Right ventricle myocardium superior (tissue), 1 donor: ENCODE measurements at places on chromosomes 3 and 15. TPM values are rescaled to one million over a fixed set of nuclear protein-coding genes. Genes with fewer than 3 reads are reported as not detected.

DNA sequence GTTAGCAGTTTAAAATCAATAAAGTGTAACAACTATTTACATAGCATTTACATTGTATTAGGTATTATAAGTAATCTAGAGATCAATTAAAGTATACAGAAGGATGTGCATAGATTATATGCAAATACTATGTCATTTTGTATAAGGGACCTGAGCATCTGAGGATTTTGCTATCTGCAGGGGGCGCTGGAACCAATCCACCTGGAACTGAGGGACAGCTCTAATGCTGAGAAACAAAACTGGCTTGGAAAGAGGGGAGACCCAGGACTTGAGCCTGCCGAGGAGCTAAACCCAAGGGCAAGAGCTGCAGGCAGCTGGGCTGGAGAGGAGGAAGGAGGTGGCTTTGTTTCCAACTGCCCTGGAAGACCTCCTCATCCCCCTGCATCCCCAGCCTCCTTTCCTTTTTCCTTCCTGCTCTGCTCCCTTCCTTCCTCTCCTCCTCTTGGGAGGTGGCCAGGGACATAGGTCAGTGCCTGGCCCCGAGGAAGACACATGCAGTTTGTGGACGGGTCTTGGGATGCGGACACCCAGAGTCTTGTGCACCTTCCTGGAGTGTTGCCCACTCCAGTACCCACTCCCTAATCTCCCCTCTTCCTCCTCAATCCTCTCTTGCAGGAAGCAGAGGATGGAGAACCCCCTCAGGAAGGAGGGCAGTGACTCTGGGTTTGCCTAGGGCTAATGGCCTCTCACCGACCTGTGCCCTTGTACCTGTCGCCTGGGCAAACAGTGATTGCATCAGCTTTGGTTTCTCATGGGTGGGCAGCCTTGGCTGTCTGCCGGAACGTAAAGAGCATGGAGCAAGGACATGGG, 825 bp upstream of the RTP3 start:
- no peak for DNase-seq

GOLGA6D gene
- total RNA-seq, result not detected

CFAP100 gene
- not detected for total RNA-seq

DNA sequence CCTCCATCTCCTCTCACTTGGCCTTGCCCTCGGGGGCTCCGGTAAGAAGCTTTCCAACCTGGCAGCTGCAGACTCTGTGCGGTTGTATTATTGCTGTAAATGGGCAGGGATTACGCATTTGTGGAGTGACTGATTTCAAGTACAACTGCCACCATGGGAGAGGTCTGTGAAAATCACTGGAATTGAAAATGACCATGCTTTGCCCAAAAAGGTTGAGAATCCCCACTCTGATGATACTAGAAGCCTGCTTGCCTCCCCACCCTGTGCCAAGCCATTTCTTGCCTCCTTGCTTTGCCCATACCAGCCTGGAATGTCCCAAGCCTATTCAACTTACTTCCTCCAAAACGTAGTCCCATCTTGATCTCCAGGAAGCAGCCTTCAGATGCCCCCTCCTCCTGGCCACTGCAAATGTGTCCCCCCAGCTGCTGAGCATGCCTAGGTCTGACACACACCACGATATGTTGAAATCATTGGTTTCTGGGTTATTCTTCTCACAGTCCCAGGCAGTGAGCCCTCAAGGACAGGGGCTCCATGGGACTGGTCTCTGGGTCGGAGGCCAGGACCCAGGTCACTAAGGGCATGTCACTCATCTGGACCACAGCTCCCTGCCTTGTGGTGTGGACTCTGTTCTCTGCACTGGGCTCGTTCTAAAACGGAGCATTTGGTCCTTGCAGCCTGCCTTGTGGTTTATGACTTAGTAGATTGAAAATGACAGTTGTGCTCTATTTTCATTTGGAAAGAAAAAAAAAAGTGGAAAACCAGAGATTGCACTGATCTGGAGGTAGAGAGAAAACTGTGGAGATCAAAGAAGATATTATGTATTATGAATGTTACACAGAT, 42.9 kb downstream of the SMAD3 start:
- DNase-seq, result no peak

FES gene
- 17.1 TPM for total RNA-seq

ATP13A5 gene
- total RNA-seq, result not detected

C3orf22 gene
- not detected for total RNA-seq

DNA sequence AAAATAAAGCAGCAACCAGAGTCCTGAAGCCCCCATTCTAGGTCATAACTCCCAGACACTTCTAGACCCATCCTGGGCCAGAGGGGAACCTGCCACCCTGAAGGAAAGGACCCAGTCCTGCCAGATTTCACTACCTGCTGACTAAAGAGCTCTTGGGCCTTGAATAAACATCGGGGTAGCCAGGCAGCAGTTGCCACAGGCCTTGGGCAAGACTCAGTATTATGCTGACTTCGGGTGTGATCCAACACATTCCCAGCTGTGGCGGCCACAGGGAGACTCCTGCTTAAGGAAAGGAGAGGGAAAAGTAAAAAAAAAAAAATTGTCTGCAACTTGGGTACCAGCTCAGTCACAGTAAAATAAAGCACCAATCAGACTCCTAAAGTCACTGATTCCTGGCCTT, 23.8 kb downstream of the NEDD4 start:
- DNase-seq, result no peak

GRCh38 chr3:12455740-12456139, 28.5 kb upstream of the TSEN2 start:
- no peak for DNase-seq

DNA sequence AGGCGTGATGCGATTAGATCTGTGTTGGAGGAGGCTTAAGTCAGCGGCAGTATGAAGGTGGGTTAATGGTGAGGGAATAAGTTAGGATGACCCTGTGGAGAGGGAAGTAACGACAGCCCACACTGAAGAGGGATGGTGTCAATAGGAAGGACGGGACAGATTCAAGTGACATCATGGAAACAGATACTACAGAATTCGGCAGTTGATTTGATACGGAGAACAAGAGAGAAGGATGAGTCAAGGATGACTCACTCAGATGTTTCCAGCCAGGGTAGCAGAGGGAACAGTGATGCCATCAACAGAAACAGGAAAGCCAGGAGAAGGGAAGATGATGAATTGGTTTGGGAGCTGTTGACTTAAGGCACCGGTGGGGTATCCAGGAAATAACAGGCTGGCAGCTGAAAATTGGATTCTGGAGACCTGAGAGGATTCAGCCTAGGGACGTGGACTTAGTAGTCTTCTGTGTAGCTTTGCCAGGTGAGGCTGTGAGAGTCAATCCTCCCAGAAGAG, 38.0 kb downstream of the SHC4 start:
- DNase-seq, result no peak

GRCh38 chr3:117624424-117624823, 914.8 kb downstream of the TUSC7 start:
- DNase-seq, result no peak

DNA sequence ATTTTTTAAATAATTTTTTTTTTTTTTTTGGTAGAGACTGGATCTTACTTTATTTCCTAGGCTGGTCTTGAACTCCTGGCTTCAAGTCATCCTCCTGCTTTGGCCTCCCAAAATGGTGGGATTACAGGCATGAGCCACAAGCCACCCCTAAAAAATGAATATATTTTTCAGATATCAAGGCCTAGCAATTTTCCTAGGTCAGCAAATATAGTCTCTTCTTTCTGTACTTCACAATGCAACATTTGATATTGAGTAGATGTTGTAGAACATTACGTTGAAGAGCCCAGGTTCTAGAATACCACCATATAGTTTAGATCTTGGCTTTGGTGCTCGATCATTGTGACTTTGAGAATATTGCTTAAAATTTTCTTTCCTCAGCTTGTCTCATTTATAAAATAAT, 437.9 kb downstream of the CNTN4 start:
- DNase-seq, result no peak
